ENCODE measurements at places on chromosomes 6 and 20.

GRCh38 chr20:49587111-49587570, 19.2 kb upstream of the PTGIS start:
- DNase-seq = no peak

DNA sequence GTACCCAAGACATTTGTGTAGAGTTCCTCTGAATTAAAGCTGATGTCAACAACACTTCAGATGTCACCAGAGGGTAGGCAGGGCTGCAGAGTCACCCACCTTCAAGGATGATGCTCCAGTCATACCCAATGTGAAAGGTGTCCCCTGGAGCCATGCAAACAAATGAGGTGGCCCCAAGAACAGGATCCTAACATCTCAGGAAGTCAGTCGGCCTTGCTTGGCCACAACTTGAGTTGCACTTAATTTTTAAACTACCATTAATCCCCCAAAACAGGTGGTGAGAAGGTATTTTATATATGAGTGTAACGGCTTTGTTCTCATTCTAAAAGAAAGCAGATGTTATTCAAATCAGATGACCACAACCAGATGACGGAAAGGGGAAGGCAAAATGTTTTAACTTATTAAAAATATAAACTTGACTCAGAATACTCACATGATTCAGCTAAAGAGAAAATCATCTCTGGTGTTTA, 21.1 kb upstream of the SERPINB1 start:
- DNase-seq = no peak

DNA sequence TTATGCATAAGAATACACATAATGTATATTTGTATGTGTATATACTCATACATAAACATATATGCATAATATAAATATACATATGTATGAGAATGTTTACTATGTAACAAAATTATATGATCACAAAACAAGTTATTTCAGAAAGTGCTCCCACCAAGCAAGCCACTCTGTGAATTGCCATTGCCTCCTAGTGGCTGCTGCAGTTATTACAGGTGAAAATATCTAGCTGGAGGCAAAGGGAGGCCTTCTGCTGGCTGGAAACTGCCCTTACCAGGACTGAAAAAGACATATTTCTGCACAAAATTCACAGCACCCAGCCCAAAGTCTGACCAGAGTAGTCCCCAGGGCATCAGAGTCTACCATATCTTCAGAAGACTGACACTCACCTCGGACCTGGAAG, 14.4 kb upstream of the ADAM33 start:
- peak; percentile 50 for DNase-seq

- DNase-seq = no peak
Observed at GRCh38 chr20:39795401-39796272, 833.5 kb downstream of the DHX35 start.

- DNase-seq = no peak
Observed at GRCh38 chr20:57468523-57469417, 56.2 kb downstream of the CTCFL start.

DNA sequence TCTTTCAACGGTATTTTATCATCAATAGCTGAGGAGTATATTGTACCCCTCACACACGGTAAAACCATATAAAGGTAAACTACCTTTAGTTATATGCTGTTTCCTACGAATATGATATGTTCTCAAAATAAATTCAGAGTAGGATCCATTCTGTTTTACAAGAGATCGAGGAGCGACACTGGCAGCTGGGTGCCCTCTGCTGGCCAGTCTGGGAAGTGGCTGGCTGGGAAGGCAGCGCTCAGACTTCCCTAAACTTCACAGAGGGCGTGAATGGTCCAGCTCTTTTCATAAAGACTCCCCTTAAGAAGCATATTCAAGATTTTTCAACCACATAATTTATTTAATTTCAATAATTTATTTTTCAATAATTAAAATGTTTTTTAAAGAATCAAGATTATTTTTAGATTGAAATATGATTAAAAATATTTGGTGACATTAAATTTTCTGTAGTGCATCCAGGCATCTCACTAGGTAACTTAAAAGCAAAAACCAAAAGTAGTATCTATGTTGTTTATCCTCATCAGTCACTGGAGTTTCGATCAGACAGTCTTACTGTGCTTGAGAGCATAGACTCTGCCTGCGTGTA, 187.5 kb upstream of the PDE10A start:
- peak; percentile 59 for DNase-seq

DNA sequence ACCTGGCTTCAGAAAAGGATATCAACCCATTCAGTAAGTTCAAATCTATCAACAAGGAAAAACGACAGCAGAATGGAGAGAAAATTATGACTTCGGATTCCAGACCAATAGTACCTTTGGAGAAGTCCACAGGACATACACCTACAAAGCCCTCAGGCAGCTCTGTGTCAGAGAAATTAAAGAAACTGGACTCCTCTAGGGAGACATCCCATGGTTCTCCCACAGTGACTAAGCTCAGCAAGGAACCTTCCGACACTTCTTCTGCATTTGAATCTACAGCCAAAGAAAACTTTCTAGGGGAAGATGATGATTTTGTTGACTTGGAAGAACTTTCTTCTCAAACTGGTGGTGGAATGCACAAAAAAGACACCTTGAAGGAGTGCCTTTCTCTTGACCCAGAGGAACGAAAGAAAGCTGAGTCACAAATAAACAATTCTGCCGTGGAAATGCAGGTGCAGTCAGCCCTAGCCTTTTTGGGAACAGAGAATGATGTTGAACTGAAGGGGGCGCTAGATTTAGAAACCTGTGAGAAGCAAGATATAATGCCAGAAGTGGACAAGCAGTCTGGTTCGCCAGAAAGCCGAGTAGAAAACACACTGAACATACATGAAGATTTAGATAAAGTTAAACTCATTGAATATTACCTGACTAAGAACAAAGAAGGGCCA, 67.4 kb upstream of the HINT3 start:
- DNase-seq = peak; percentile 56

GRCh38 chr6:47362857-47363461, 53.3 kb upstream of the TNFRSF21 start:
- no peak for DNase-seq

GRCh38 chr6:148329596-148330381, 12.8 kb upstream of the SASH1 start:
- no peak for DNase-seq

GRCh38 chr20:17825252-17825959, 125.6 kb downstream of the BANF2 start:
- no peak for DNase-seq

- DNase-seq = no peak
Observed at GRCh38 chr6:22658934-22659333, 89.6 kb downstream of the HDGFL1 start.

- DNase-seq = no peak
Observed at GRCh38 chr6:169177516-169178166, 76.0 kb downstream of the THBS2 start.

- no peak for DNase-seq
Observed at GRCh38 chr6:152769159-152769558, 18.6 kb downstream of the VIP start.

GRCh38 chr20:44541992-44542391, 20.1 kb upstream of the SERINC3 start:
- no peak for DNase-seq

- DNase-seq = no peak
Observed at GRCh38 chr20:48671141-48671540, 156.7 kb downstream of the PREX1 start.

GRCh38 chr6:80403365-80403764, 296.9 kb downstream of the BCKDHB start:
- no peak for DNase-seq

- peak; percentile 85 for DNase-seq
Observed at GRCh38 chr6:15409301-15410125, 163.6 kb downstream of the JARID2 start.

GRCh38 chr6:117491916-117492315, 9.4 kb downstream of the DCBLD1 start:
- no peak for DNase-seq

- no peak for DNase-seq
Observed at GRCh38 chr20:39939241-39939865, 749.7 kb downstream of the MAFB start.

GRCh38 chr20:32111753-32112152, 2.2 kb downstream of the TM9SF4 start:
- no peak for DNase-seq

DNA sequence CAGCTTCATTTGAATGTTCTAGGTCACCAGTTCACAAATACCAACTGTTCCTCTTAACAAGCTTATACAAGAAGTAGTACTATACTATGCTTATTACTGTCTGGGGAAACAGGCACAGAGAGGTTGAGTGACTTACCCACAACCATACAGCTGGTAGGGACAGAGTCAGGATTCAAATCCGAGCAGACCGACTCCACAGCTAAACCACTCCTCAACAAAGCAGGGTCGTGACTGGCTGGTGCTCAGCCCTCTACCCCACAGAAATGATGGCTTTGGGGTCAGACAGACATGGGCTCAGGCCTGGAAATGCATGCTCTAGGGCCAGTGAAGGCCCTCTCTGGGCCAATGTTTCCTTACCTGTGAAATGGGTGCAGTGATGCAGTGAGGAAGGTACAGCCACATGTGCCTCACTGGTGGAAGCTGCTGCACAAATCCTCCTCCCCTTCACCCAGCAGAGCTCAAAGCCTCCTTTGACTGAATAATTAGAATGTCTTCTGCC, 63.6 kb downstream of the MRPL14 start:
- no peak for DNase-seq

- DNase-seq = no peak
Observed at GRCh38 chr6:22049002-22049401, 247.8 kb downstream of the PRL start.

DNA sequence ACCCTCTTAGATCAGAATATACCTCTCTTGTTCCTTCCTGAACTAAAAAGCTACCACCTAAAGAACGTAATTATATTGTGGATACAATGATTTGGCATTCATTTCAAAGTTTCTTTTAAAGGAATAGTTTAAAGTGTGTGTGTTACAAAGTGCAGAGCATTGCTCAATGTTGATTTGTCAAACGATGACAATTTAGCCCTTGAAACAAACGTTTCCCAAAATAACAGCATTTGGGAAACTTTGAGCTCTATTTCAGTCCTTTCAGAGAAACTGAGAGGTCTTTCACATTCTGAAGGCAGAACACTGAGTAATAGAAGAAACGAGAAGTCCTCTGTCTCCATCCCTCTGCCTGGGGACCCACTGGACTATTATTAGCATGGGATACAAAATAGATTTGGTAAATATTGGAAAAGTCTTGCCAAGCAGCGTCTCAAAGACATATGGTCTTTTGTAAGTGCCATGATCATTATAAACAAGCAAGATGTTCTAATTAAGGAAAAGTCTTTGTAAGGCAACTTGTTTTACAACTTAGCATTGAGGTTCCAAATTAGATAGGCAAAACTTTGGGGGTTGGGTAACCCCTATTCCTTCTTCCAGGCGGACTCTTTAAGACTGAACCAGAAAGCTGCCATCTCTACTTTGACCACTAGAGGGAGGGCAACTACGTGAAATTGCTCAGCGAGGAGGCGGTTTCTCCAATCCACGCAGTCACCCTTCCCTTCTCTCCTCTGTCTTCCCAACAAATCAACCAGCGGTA, 208.8 kb downstream of the RNF144B start:
- peak; percentile 88 for DNase-seq

GRCh38 chr6:45775026-45775697, 240.5 kb downstream of the CLIC5 start:
- DNase-seq = no peak

DNA sequence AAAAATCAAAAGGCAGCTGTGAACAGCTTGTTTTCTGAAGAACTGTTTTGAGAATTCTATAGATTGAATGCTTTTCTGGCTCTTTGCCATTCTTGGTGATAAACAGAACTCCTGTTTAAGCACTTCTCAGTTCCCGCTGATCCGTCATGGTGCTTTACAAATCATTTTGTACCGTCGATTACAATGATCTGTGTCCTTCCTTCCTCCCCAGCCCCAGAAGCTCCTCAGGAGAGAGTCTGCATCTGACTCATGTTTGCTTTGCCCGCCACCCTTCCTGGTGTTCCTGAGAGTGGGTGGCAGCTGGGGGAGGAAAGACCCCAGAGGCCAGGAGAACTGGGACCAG, 538.6 kb upstream of the MARCKS start:
- DNase-seq = no peak

DNA sequence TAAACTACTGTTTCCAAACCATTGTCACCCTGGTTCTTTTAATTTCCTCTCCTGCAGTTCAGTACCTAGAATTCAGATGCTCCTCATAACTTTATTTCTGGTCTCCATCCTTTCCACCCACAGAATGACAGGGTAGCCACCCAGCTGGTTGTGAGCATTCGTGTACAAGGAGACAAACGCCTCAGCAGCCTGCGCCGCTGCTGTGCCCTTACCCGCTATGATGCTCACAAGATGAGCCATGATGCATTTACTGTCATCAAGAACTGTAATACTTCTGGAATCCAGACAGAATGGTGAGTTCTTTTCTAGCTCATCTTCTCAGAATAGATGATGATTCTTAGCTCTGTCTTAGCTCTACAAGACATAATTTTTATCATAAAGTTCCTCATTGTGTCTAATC, 18.6 kb downstream of the GTPBP2 start:
- DNase-seq = no peak

- DNase-seq = no peak
Observed at GRCh38 chr20:11270566-11270965, 596.8 kb upstream of the JAG1 start.

GRCh38 chr6:170266061-170266825, 24.6 kb downstream of the DLL1 start:
- peak; percentile 75 for DNase-seq

DNA sequence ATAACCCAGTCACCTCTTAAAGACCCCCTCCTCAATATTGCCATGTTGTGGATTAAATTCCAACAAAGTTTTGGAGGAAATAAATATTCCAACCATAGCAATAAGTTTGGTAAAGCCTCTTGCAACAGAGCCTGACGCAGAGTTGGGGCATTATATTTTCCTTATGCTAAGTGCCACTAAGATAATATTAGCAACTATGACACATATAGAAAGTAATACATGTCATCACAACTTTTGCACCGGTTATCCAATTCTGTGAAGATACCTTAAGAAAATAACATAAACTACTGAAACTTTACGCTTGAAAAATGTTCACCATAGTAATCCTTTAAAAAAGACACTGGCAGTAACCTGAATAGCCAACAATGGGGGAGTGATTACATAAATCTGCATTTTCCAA, 52.2 kb upstream of the TRERF1 start:
- DNase-seq = no peak

DNA sequence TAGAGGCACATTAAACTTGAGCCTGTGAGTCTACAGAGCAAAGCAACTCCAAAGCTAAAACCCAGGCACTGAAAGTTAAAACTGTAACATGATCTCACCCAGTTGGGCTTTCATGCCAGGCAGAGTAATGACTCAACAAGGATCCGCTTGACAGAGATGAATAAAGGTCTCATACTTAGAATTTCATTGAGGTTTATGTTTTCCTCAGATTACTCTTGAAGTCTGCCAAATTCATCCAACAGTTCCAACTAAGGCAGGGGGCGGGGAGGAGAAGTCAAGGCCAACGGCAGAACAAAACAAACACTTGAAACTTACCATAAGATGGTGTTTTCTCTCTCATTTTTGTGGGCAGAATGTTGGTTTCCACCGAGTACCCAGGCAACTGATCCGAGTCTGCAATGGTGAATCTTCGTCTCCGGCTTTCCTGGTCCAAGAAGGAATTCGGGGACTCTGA, 54.0 kb upstream of the IPCEF1 start:
- no peak for DNase-seq

DNA sequence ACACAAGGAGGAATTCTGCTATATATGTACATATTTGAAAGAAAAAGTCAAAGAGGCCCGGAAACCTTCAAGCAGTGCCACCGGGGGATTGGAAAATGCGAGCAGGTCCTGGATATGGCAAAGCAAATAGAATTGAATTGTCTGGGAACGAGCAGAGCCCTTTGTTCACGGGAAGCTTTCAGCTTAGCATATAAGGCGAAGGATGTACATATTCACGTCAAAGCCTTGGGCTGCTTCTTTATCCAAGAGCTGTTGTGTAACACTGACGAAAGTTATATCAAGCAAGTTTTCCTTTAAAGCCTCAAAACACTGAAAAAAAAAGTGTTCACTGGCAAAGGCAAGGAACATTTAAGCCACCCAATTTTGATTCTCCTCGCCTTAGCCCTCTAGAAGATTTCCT, 171.0 kb downstream of the GPX5 start:
- no peak for DNase-seq
